Hematopoietic multipotent progenitor cell (in vitro differentiated cells): ENCODE measurements at places on chromosomes 6 and 20.

DNA sequence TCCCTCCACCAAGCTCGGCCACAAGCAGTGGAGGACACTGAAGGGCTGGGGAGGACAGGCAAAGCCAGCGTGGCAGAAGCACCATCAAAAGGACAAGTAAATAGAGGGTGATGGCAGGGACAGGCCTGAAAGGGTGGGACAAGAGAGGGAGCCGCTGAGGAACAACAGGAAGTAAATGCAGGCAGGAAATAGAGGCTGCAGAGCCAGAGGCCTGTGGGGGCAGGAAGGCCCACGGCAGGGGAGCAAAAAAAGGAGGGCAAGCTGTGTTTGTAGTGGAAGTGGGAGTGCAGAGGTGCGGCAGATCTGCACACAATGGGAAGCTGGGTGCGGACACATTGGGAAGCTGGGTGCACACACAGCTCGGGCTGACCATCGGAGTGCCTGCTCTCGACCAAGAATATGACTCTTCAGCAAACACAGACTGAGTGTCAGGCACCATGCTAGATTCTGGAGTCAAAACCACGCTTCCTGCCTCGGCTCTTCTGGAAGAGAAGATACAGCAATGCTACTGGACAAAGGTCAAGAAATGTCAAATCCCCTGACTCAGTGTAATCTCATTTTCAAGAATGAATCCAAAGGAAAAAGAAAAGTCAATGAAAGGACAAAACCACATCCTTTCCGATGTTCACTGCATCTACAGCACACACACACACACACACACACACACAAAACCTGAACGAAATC is 40.4 kb upstream of the RAB22A start:
- DNase-seq: no peak

GRCh38 chr20:57170343-57170742 is 96.1 kb downstream of the BMP7 start:
- DNase-seq: no peak

- no peak for DNase-seq
Measured at GRCh38 chr20:58559368-58559729, 44.1 kb upstream of the APCDD1L start.

- DNase-seq: no peak
Measured at GRCh38 chr6:142952614-142953013, 7.6 kb upstream of the HIVEP2 start.

GRCh38 chr6:100915876-100916275 is 34.7 kb upstream of the ASCC3 start:
- no peak for DNase-seq

DNA sequence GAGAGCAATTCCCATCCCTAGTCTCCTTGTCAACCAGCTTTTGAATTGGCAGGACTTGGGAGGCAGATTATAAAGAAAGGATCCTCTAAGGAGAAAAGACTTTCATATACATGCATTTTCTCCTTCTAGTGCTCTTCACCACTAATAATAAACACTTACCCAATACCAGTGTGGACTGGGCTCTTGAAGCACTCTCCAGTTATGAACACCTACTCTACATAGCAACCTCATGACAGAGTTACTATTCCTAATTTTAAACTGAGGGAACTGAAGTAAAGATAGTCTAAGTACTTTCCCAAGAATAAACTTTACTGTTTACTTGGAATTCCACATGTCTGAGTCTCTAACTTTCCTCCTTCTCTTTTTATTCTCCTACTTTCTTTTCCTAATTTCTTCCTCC is 4.8 kb downstream of the COL9A1 start:
- no peak for DNase-seq

DNA sequence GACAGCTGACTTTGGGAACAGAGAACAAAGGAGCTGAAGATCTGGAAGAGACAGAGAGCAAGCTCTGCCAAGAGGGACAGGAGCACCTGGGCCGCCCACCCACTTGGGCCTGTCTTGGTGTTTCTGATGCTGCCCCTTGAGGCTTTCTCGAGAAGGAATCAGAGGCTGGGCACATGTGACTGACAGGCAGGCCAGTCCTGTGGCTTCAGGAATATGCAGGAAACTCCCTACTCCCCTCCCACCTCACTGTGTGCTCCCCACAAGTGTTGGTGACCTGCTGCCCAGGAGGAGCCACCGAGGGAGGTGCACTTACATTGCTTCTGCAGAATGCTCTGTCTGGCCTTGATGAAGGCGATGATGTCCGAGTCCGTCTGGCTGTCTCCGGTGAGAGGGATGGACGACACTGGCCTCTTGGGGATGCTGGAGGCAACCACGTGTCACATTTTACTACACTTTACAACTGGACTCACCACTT is 20.9 kb upstream of the KCNK16 start:
- no peak for DNase-seq

DNA sequence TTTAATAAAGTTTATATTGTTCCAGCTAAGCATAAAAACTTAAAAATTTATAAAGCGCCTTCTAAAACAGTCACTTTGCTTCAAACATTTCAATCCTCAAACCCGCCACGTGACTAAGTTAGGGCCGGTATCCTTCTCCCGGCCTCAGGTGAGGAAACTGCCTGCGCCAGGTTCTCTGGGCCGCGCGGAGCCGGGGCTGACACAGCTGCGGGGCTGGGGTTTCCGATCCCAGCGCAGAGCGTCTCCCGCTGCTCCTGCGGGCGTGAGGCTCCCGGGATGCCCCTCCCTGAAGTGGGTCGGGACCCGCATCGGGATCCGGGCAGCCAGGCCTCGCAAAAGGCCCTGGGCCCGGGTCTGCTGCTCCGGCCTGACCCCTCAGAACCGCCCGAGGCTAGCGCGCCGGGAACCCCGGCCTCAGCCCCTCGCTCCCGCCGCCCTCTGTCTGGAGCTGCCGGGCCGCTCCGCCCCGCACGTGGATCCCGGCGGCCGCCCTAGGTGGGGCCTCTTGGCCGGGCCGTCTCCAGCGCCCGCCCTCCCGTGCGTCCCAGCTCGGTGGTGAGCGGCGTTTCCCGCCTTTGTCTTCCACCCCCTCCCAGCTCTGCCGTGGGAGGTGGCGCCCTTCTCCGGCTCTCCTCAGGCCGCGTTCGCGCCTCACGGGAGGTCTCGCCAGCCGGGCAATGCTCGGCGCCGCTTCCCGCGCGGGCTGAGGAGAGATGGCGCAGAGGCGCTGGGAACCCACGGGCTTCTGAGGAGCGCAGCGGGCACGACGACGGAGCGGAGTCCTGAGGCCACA is 267.9 kb downstream of the DLL1 start:
- DNase-seq: no peak

DNA sequence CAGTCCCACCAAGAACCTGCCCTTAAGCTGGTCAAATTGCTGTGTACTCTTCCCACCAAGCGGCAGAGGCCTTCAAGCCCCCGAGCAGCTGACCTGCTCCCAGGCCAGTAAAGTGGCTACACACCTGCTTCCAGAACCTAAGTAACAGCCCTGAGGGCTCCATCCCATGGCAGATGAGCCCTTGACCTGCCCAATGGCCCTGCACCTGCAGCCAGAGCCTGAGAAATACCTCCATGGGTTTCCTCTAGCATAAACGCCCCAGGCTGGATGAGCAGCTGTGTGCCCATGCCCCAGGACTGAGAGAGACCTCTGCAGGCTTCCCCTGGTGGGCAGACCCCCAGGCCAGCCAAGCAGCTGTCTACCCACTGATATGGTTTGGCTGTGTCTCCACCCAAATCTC is 123.0 kb upstream of the LAMA2 start:
- DNase-seq: no peak

- no peak for DNase-seq
Measured at GRCh38 chr6:170284126-170284773, 6.6 kb downstream of the DLL1 start.

- no peak for DNase-seq
Measured at GRCh38 chr6:38593409-38593808, 46.3 kb downstream of the BTBD9 start.

GRCh38 chr6:159754959-159755914 is 6.6 kb upstream of the ACAT2 start:
- DNase-seq: no peak

GRCh38 chr6:9564021-9564420 is 850.9 kb downstream of the TFAP2A start:
- DNase-seq: no peak
